ENCODE measurements at places on chromosomes 12 and 14.

DNA sequence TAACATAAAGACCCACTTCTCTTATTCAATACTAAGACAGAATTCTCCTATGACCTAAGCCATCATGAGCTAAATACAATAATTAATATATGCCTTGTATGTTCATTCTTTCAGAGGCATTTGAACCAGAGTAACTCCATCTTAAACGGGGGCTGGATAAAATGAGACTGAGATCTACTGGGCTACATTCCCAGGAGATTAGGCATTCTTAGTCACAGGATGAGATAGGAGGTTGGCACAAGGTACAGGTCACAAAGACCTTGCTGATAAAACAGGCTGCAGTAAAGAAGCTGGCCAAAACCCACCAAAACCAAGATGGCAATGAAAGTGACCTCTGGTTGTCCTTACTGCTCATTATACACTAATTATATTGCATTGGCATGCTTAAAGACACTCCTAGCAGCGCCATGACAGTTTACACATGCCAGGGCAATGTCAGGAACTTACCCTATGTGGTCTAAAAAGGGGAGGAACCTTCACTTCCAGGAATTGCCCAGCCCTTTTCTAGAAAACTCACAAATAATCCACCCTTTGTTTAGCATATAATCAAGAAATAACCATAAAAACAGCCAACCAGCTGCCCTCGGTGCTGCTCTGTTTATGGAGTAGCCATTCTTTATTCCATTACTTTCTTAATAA lies 260.7 kb downstream of the SSPN start:
- DNase-seq: no peak

GRCh38 chr12:94098466-94098865 lies 49.9 kb upstream of the PLXNC1 start:
- no peak for DNase-seq

- DNase-seq: no peak
Measured at GRCh38 chr14:94175011-94175745, 1.1 kb downstream of the PPP4R4 start.

GRCh38 chr14:103994535-103995184 lies 52.3 kb upstream of the RD3L start:
- no peak for DNase-seq

GRCh38 chr14:37594971-37595808 lies at the start of the genes FOXA1 and TTC6:
FOXA1 (minus strand) TSS chr14:37595249; CDS start chr14:37594972, 277 bp downstream.
TTC6 (plus strand) TSS chr14:37595629; CDS start chr14:37622065, 26,436 bp downstream.
- DNase-seq: no peak

DNA sequence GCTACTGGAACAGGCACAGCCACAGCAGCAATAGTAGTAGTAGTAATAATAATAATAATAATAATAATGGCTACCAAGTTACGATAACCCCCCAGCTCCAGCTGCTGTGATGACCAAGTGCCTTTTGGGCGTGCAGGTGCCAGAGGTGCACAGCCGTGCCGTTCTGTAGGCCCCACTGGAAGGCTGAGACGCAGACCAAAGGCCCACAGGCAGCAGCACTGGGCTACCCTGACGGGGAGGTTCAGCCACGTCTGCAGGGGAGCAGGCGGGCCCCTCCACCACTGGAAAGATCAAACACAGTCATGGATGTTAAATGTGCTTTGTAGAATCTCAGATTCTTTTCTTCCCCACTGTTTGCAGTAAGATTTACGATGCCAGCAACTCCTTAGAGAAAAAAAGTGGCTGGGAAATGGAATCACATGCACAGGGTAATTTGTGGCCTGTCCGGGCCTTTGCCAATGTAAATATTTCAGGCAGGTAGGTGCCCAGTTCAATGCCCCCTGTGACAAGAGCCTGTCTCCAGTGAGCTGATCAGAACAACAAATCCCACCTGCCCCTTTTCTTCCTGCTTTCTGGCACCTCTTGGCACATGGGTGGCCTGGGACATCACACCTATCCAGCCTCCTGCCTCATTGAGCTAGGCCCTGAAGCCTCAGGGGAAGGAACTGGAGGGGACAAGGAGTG lies 32.6 kb downstream of the CCDC85C start:
- DNase-seq: no peak

GRCh38 chr12:86148612-86149011 lies 107.6 kb downstream of the MGAT4C start:
- no peak for DNase-seq

GRCh38 chr12:6285532-6286306 lies 24.8 kb upstream of the PLEKHG6 start:
- no peak for DNase-seq

GRCh38 chr12:124532967-124533366 lies 34.4 kb downstream of the NCOR2 start:
- no peak for DNase-seq

DNA sequence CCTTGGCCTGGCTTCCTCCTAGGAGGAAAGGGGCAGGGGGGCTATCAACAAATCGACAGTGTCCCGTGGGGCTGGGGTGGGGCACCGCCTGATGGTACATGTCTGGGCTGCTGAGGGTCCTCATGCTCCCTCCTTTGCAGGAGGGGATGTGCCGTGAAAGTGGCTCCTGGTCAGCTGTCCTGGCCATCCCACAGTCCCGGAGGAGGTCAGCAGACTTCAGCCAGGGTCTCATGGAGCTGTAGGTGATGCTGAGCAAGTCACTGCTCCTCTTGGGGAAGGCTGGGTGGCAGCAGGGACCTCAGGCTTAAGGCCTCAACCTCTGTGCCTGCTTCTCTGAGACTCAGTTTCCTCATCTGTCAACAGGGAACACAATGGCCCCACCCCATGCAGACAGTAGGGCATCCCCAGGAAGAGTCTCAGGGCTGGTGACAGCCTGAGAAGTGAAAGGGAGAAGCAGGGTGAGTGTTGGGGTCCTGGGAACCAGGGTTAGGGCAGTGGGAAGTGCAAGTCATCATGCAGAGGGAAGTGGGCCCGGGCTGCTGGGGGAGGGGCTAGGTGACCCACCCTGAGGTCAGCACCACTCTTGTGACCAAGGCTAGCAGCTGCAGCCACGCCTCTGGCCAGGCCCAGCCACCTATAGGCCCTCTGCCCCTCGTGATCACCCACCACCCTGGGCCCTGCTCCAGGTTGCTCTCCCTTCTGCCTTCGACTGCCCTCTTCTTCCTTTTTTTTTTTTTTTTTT lies 4.4 kb upstream of the TNFAIP2 start:
- no peak for DNase-seq

GRCh38 chr12:80032946-80033345 lies 66.4 kb upstream of the OTOGL start:
- no peak for DNase-seq

DNA sequence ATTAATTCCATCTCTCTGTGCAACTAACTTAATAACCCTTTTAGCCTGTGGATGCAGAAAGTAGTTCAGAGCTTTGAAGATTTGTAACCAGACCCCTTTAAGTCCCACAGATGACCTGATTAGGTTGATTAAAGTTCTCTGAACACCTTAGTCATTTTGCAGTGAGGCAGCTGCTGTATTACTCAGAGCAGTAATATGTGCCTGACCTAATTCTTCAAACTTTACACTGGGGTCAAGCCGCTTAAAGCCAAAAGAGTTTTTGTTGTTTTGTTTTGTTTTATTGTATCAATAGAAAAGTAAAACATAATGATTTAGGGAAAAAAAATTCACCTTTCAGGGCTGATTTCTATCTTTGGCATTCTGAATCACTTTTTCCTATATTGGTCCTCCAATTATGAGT lies 78.6 kb upstream of the PLEKHG7 start:
- no peak for DNase-seq

GRCh38 chr12:121112496-121112895 lies 20.2 kb upstream of the P2RX7 start:
- DNase-seq: no peak

DNA sequence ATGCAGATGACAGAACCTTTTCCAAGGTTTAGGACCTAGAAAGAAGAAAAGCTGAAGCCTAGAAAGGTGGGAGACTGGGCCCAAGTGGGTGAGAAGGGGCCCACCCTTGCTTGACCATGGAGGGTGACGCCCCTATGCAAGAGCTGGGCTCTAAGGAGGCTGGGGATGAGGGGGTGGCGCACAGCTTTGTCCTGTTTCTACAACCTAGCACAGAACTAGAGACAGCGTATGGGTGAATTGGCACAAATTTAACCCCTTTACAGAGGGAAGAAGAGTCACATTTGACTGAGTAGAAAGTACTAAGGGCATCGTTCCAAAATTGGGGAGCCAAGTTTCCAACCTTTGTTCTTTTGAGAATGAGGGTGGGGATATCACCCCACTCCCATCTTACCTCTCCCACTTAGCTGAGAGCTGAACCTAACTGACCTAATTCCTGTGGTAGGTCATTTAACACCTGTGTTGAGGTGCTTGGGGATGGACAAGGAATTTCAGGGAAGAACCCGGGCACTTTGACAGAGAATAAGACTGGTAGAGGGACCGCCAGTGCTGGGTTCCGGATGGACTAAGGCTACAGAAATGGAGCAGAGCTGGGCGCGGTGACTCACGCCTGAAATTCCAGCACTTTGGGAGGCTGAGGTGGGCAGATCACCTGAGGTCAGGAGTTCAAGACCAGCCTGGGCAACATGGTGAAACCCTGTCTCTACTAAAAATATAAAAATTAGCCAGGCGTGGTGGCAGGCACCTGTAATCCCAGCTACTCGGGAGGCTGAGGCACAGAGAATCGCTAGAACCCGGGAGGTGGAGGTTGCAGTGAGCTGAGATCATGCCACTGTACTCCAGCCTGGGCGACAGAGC lies 5.2 kb downstream of the NFKBIA start:
- DNase-seq: no peak

DNA sequence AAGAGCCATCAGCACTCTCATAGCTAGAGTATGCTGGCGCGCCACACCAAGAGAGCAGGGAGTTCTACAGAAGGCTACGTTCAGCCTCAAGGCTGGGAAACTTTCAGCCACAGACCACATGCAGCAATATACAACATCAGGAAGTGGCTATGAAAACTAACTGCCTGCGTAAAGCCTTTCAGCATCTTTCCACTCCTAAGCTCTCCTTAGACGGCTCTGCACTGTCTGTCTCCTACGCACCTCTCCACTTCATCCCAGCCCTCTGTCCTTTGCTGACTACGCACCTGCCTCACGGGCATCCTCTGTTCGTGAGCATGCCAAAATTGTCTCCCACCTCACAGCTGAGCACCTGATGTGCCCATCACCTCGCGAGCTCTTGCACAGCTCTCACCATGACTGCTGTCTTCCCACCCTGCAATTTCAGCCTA lies 9.7 kb downstream of the MPHOSPH9 start:
- DNase-seq: peak; percentile 70

GRCh38 chr14:23182372-23183157 lies 895 bp downstream of the SLC7A8 start:
- no peak for DNase-seq

DNA sequence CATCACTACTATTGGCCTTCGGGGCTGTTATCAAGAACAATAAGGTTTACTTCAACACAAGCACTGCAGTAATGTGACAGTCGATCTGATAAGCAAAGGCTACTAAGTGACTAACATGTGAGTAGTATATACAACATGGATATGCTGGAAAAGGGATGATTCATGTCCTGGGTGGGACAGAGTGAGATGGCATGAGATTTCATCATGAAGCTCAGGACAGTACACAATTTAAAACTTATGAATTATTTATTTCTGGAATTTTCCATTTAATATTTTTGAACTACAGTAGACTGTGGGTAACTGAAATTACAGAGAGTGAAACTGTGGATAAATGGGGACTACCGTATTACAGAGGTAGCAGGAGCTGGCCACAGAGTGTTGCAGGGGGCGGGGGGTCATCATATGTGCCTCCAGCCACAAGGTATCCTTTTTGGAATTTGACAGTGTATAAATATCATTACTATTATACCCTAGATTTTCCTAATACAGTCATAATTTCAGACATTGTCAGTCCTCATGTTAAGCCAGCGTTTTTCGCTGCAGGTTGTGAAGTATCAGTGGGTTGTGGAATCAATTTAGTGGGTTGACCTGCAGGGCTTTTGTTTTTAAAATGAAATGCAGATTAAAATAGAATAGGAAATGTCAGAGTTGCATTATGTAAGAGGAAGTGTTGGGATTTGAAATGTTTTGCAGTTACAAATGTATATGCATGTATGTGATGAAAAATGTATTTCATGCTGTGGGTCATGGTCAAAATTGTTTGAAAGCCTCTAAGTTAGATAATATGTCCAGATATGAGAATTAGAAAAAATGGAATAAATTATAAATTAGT lies 148.0 kb upstream of the NUDT4 start:
- no peak for DNase-seq

DNA sequence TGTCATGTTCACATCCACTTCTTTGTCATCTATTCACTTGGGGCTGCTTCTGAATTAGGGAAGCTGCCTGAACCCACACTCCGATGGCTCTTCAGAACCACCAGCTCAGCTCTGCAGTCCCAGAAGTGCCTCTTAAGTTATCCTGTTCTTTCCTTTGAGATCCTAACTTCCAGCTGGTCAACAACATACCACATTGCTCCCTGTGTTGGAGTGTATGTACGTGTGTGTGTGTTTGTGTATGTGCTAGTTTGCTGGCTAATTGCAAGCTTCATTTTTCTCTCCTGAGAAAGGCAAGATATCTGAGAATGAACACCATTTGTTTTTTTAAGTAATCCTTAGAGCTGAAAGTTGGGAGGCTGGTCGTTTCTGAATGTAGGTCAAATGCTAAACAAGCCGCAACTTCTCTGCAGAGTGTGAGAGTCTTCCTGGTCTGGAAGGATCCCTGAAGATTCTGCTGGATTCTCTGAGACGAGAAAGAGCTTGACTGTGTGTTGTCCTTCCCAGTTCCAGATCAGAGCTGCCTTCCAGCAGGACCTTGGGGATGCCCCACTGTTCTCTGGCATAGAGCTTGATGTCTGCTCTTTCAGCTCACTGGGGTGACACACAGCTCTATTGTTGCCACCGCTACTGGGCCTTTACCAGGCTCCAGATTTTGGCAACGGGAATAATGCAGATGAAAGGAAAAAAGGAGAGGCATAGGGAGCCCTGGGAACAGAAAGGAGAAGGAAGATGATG lies 839 bp downstream of the GSG1 start:
- no peak for DNase-seq

DNA sequence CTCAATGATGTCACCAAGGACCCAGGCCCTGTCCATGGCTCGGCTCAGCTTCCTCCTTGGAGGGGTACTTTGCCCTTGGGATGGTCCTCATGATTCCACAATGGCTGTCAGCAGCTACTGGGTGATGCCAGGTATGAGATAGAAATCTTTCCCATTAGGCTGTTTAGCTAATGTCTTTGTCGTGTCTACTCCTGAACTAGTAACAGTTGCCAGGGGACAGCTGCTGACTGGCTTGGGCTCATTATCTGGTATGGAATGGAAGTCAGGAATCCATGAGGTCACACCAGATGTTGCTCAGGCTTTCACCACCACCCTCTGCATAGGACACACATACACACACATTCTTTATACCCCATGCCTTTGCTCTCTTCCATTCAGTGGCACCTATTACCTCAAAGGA lies 9.2 kb downstream of the PRPH start:
- DNase-seq: no peak

GRCh38 chr14:32419429-32419828 lies 90.3 kb downstream of the AKAP6 start:
- no peak for DNase-seq

DNA sequence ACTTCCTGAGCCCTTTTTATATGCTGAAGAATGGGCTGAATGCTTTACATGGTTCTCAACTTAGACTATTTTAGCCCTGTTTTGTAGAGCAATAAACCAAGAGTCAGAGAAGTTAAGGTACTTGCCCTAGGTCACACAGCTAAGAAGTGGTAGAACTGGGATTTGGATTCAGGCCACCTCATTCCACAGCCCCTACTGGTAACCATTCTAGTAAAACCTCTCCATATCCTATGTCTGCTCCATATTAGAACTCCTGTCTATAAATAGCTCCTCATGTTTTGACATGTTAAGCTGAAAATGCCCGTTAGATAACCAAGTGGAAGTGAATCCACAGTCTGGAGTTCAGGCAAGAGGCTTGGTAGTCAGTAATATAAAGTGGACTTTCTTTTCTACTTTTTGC lies 111.6 kb downstream of the HECTD4 start:
- no peak for DNase-seq

Measured in stimulated activated CD8-positive, alpha-beta memory T cell treated with anti-CD3 and anti-CD28 coated beads, Interleukin-7, amount 100 ng/mL, for 48 hours (primary cell).